ENCODE measurements at places on chromosomes 1 and 21.

DNA sequence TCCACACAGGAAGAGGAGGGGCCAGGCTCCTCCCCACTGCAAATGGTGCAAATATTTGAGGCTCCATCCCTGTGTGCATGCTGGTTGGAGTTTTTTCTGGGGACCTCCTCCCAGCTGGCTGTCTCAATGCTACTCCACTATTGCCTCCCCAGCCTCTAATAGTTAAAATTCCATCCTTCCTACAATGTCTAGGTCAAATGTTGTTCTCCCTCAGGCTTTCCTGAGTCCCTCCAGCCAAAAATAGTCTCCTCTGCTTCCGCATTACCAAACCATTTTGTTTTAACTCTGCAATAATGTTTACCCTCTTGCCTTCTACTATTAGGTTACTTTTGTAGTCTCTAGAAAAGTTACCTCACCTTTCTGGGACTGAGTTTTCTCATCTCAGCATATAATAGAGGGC, 29.6 kb upstream of the FMO1 start:
- DNase-seq = no peak

GRCh38 chr1:74161497-74161896, 36.5 kb downstream of the LRRIQ3 start:
- DNase-seq = no peak

DNA sequence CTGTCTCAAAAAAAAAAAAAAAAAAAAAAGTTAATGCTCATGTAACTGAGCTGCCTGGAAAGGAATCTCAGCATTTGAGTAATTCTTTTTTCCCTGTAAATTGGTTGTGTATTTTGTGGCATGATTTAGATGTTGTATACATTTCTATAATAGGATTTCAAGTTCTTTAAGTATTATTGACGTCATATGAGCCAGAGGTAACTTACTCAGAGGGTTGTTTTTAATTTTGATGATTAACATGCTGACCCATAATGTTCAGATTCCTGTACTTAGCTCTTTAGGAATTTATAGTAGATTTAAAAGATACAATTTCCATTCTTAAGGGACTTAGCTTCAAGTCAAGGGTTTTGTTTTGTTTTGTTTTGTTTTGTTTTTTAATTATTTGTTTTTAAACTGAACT, 120.4 kb downstream of the CACHD1 start:
- no peak for DNase-seq

DNA sequence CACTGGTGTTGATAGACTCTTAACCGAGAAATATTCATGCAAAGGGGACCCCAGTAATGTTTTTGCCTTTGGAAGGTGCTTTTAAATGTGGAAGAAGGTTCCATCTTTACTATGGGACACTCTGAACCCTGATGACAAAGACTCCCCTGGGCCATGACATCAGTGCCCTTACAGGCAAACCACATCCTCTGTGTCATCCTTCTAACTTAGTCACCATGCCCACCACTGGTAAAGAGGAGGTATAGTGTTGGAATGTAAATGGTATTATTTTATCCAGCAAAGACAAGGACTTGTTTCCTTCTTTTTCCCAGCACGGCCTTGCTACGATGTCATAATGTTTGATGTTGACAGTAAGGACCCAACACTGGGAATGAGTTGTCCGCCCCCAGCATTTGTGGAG, 12.6 kb downstream of the METTL13 start:
- no peak for DNase-seq

- DNase-seq = no peak
Observed at GRCh38 chr1:16294219-16295212, 57.5 kb upstream of the CPLANE2 start.

- DNase-seq = no peak
Observed at GRCh38 chr21:31529406-31529805, 130.1 kb upstream of the SOD1 start.

DNA sequence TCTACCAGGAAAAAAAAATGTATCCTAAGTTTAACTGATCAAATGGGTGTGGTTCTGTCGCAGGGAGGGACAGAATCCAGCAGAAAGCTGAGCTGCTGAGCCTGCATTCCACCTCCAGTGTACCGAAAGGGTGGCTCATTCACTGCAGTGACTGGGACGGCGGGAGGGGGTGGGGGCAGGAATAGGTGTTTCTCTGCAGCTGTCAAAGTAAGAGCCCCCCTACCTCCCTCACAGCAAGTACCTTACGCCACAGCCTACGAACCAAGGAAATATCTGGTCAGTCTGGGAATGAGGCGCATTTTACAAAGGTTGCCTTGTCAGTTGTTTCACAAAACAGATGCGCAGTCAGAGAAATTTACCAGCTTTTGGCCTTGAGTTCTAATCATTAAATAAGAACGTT, 1.7 kb downstream of the S100B start:
- no peak for DNase-seq

DNA sequence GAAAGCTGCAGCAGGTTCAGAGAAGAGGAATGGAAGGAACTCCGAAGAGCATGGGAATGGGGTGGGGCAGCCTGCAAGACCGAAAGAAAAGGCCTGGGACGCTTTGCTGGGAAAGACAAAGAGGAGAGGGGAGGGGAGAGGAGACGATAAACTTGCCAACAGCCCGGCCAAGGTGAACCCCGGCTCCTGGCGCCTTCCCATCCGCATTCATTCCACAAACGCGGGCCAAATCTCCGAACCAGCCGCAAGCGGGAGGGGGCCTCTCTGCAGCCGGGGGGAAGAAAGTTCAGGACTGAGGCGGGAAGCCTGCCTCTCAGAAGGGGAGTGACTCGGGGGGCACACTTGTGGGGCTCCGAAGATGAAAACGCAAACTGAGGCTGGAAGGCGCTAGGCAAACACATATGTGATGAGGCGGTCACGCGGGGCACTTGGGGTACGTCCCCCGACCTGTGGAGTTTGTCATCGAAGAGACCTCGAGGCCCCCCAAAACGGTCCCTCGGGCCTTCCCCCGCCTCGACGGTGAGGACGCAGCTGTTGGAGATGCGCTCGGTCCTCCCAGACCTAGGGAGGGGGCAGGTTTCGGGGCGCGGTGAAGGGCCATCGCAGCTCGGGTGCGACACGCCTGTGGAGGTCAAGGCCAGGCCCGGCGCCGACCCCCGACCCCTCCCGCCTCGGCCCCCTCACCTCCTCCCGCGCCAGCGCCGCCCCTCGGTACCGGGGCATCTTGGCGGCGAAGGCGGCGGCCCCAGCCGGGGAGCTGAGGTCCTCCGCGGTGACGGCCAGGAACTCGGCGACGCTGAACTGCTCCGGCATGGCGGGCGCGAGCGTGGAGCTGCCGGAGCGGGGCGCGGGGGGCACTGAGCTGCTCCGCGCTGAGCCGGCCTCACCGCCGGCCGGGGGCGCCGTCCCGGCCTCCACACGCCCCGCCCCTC, at the start of gene ASAP3:
Gene ASAP3, minus strand, starts transcription at position 859 of the 932 bp plus-strand sequence. Its CDS starts 46 bp downstream, at position 813.
- no peak for DNase-seq

DNA sequence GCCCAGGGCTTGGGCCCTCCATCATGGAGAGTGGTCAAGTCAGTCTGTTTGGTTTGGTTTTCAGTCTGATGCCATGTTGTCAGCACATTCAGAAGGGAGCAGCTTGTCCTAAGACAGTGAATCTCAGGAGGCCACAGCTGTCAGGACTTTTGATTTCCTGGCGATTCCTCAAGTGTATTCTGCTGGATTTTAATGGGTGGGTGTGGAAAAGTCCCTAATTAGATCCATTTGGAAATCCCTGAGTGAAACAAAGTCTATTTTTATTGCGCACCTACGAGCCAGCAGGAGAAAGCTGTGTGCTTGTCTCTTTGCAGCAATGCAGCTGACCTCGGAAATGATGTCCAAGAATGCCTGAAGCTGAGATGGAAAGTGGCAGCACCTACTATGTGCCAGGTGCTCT, 21.6 kb upstream of the FHAD1 start:
- no peak for DNase-seq

GRCh38 chr1:928825-929661, 5.3 kb downstream of the SAMD11 start:
- DNase-seq = no peak

GRCh38 chr1:8370046-8370881, 52.4 kb downstream of the SLC45A1 start:
- DNase-seq = no peak

- DNase-seq = no peak
Observed at GRCh38 chr1:4601941-4602340, 52.5 kb upstream of the AJAP1 start.

DNA sequence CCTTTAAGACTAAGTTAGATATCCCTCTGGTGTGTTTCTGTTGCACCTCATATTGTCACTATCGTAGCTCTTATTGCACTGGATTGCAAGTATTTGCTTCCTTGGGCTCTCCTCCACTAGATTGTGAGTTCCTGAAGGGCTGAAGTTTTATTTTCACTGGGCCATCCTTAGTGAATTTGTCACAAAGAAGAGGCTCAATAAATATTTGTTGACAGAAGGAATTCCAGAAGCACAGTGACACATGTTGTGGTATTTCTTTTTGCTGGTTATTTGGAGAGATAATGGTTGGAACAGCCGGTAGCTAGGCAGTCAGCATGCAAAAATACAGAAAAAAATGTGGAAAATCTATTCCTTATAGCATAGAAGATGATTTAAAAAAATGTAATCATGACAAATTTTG, 129.9 kb upstream of the ZRANB2 start:
- DNase-seq = no peak

DNA sequence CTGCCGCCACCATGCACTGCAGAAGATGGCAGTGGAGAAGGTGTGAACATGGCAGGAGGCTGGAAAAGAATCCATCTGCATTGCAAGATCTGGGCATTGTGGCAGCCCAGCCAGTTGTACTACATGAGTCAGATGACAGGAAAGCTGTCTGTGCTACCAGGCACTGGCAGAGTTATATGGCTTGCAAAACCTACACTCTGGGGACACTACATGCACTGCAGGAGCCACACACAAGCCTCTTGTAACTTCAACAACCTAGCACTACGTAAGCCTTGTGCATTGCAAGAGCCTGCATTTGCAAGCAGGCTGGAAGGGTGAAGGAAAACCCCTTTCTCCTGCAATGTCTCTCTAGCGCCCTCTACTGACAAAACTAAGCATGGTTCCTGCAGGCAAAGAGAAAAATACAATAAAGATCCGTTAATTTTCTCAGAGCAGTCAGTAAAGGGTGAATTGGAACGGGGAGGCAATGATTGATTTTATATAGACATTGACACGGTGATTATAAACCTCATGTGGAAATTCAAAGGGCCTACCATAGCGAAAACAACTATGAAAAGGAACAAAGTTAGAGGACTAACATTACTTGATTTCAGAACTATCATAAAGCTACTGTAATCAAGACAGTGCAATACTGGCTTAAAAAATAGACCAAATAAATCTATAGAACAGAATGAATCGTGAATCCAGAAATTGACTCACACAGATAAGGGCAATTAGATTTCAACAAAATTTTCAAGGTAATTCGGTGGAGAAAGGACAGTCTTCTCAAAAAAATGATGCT, 26.2 kb upstream of the DYNLT5 start:
- peak; percentile 61 for DNase-seq

GRCh38 chr1:200767321-200767720, 28.6 kb downstream of the CAMSAP2 start:
- no peak for DNase-seq

DNA sequence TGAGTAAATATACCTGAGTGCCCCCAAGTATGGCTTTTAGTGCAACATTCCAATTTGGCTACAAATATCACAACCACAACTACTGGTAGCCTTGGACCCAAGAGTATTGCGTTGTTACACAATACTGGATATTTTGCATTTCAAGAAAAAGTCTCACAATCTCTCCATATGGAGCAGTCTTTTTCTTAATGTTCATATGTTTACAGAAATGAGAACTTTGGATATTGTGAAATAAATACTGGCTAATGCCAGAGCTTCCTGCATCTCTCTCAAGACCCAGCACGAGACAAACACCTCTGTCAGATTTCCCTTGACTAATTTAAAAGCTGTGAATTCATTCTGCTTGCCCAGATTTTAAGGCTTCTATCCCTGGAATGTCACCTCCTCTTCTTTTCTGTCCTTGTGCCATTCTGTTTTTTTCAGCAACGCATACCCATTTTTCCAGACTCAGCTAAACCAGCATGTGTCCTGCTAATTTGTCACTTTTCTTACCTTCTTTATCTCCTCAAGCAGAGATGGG, 136.2 kb upstream of the BACE2 start:
- no peak for DNase-seq

- no peak for DNase-seq
Observed at GRCh38 chr1:85188530-85188929, 12.3 kb downstream of the SYDE2 start.

DNA sequence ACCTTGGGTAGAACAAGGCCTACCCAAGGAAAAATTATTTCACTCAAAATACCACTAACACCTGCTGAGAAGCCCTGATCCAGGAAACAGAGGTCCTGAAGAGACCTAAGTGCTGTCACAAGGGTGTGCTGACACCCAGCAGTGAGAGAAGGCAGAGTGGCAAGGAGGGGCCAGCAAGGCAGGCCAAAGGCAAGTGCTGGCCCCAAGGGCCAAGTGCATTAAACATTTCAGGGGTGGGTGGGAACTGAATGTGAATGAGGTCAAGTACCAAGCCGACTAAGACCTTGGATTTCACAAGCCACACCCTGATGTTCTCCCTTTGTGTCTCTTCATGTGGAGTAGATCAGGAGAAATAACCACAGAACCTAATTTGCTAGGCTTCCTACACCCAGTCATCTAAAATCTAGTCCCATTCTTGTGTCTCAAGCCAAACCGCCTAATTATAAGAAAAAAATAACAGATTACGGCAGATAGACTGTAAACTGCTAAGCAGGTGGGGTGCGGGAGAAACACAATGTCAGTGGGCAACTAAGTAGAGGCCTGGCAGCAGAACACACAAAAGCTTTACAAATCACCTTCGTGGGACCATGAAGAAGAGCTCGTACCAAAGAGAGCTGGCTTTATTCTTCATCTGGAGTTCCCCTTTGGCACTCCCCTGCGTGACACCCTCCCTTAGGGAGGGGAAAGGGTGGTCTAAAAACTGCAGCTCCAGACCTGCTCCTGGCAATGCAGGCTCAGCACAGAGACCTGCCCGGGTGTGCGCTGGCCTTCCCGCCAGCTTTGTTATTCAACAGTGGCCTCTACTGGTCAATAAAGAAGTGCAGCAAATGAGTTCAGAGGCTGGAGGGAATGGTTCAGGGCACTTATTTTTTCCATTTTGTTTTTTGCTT, 8.7 kb downstream of the UBE2G2 start:
- no peak for DNase-seq

- no peak for DNase-seq
Observed at GRCh38 chr1:13775916-13776315, 75.9 kb downstream of the PRDM2 start.

DNA sequence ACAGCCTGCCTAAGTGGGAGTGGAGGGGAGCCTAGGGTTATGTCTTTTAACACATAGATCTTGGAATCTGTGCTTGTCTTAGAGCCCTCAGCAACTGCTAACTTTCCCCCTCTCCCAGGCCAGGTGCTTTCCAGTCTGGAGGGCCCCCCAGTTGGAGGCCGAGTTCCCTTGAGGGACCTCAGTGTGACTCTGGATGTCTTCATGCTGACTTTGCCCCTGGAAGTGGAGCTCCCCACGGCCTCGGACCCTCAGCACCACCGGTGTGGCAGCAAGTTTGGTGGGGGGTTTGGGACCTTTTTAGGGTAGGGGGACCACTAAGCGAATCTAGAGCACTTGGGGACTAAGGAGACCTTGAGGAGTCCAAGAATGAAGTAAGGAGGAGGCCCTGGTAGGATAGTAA, 22.9 kb downstream of the HYI start:
- no peak for DNase-seq
